ENCODE measurements at places on chromosomes 1 and 21.
A peak's percentile ranks its signal among the peaks of the same experiment; 100 is the strongest.

- DNase-seq, result peak; percentile 98
Measured at GRCh38 chr1:70221238-70222121, at the start of gene SRSF11. TSS of gene SRSF11 (plus strand) at chr1:70221380. CDS start at chr1:70221637, 257 bp downstream.

- DNase-seq, result no peak
Measured at GRCh38 chr1:7584157-7584556, 186.9 kb upstream of the VAMP3 start.

DNA sequence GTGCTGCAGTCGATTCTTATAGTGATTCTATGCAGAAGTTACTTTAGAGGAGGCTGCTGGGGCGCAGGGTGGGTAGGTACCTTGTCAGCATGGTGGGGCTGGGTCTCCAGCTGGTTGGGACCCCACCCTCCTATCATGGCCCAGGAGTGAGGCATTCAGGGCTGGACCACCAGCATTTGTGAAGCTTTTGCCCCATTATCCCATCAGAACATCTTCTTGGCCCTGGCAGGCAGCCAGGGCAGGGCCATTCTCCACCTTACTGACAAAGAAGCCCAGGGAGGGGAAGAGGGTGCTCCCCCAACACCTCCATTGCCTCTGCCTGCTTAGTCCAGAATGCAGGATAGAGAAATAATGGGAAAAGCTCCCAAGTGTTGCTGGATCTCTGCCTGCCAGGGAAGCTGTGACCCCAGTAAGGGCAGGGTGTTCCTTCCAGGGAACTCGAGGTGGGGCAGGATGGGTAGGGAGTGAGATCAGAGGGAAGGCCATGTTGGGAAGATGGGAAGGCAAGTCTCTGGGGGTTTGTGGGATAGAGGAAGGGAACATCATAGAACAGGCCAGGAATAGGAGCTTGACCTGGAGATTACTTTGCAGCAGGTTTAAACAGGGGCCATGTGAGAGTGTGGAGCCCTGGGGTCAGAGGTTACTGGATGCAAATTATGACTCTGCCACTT, 16.2 kb upstream of the SLC2A1 start:
- no peak for DNase-seq

DNA sequence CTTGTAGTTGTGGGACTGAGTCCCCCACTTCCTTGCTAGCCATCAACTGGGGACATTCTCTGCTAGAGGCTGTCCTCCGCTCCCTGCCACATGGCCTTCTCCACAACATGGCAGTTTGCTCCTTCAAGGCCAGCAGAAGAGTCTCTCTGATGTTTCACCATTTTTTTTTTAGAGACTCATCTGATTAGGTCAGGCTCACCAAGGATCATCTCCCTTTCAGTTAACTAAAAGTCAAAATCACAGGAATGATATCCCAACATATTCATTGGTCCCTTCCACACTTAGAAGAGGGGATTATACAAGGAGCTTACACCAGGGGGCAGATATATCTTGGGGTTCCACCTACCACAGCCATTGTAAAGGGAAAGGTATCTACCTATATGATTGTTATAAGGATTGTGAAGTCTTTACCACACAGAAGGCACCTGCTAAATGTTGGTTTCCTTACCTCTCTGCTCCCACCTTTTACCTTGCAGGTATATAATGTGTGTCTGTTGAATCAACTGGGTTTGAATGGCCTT, 23.3 kb downstream of the RIMKLA start:
- no peak for DNase-seq

DNA sequence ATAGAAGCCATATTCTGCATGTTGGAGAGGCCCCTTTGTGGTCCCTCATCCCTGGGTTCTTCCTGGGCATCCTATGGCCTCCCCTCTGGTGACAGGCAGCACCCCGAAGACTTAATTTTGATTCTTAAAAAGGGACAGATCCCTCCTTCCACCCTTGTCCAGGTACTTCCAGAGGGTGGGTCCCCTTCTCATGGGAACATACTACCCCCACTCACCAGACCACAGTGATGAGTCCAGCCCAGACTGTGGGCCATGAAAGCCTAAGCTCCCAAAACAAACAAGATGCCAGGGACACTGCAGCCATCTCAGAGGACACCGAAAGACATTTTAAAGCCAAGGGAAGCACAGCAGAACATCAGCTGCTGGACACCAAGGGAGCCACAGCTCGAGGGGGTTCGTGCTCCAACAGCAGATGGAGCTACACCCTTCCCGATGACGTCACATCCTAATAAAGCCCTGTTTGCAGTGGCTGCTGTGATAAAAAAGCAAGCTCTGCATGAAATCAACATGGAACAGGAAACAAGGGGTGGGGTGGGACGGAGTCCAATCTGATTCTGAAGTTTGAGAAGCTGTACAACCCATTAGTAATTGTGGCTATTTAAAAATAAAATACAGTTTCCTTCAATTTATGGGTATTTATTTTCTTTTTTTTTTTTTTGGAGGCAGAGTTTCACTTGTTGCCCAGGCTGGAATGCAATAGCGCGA, 32.4 kb downstream of the GNB1 start:
- peak; percentile 7 for DNase-seq

GRCh38 chr1:117555806-117556205, 50.0 kb upstream of the TENT5C start:
- DNase-seq, result no peak

- DNase-seq, result no peak
Measured at GRCh38 chr1:146035048-146035423, 13.5 kb upstream of the HJV start.

DNA sequence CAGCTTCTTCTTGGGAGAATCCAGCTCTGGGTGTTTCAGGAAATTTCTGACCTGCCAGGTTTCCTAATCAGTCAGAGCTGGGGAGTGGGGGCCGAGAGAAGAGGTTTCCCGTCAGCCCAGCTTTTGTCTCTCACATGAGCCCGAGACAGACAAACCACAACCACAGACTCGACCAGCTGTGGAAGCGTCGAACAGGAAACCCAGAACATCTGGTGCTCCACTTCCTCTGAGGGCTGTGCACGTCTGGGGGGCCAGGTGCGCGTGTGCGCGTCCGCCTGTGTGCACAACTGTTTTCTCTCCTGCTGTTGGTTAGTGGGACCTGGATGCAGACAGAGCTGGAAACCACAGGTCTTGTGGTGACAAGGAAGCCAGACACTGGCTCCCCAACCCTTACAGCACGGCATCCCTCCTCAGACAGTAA, 113.0 kb upstream of the SLC25A33 start:
- peak; percentile 82 for DNase-seq

- DNase-seq, result no peak
Measured at GRCh38 chr1:194309697-194310096, 1123.3 kb upstream of the B3GALT2 start.

- no peak for DNase-seq
Measured at GRCh38 chr1:204139952-204140351, 11.9 kb downstream of the ETNK2 start.
